M059J (cell line): ENCODE measurements at places on chromosomes 12 and 14.

GRCh38 chr12:52061470-52062166 is 8.2 kb upstream of the ATG101 start:
- DNase-seq = no peak

GRCh38 chr12:78293059-78293686 is 462.5 kb downstream of the NAV3 start:
- DNase-seq = peak; percentile 25

DNA sequence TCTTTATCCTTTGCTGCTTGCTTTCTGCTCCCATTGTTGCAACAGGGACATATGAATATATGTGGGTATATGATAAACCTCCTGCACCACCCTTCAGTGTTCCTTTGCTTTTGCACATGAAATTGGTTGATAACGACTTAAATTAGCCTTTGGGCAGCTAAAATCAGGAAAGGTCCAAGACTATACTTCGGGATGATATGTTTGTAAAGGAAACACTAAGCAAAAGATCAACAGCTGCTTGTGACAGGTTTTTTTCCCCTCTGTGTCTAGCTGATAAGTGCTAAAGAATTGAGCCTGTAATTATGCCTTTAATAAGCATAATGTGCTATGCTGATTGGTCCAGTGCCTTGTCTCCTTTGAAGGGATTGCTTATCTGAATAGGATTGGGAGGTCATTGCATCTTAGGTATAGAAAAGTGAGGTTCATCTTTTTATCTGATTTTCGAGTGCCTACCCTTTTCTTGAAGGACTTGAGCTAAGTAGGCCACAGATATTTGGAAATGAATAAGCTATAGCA is 59.4 kb downstream of the PPHLN1 start:
- DNase-seq = no peak

DNA sequence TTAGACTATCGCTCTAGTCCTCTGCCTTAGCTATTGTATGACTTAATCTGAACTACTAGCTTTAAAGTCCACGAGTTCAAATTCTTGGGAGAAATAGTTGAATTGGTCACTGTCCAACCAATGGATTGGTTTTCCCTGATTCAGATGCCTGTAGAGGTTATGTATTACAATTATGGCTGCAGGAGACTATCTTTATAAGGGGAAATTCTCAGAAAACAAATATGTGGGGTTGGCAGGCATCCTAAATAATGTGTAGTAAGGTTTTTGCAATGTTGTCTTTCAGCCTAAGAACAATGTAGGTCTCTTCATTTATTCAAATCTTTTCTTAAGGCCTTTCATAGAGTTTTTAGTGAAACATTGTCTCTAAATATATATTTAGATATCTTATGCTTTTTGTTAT is 26.9 kb downstream of the MYRFL start:
- peak; percentile 25 for DNase-seq

DNA sequence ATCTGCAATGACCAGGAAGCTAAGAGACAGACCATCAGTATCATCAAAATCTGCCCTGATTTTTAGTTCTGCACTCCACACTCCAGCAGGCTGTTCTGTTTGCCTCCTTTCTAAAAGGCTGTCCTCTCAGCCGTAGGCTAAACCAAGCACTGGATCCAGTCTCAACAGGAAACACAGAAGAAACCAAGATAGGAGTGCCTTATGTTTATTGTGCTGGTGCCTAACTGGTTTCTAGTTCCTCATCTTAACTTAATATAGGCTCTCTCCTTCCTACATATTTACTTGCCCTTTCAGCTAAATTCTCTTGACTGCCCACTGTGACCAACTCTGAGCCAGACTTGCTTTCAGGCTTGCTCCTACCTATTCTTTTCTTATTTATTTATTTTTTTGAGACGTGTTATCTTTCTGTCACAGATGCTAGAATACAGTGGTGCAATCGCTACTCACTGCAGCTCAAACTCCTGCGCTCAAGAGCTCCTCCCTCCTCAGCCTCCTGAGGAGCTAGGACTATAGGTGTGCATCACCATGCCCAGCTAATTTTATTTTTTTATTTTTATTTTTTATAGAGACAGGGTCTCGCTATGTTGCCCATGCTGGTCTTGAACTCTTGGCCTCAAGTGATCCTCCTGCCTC is 30.8 kb downstream of the GALNT4 start:
- no peak for DNase-seq

GRCh38 chr12:113145720-113146551 is 3.6 kb upstream of the CFAP73 start:
- DNase-seq = no peak

GRCh38 chr12:18868717-18869116 is 130.8 kb downstream of the CAPZA3 start:
- peak; percentile 53 for DNase-seq

DNA sequence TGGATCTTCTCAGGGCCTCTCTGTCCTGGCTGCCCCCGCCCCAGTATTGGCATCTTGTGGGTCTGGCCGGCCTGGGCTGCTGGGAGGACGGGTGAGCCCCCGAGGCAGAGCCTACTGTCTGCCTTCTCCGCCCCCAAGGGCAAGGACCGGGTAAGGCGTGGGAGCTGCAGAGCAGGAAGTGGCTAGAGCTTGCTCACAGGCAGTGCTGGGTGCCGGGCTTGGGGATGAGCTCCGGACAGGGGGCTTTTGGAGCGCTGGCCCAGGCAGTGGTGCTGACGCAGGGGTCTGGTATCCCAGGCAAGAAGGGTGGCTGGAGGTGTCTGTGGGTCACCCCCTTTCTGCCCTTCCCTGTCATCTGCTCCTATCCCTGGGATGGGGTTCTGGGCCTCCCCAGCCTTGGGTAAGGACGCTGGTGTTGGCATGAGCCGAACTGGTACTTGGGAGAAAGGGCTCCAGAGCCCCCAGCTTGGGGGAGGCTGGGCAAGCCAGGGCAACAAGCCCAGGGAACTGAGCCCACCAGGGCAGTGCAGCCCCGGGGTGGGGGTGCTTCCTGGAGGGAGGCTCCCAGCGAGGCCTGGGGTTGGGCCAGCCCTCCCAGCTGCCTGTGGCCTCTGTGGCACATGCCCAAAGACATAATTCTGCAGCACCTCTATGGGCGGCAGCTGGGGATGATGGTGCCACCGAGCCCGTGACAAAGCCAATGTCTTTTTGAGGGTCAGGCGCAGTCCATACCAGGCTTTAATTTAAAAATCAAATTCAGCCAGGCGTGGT is 126.3 kb downstream of the KIF26A start:
- DNase-seq = no peak

GRCh38 chr12:32587581-32588495 is 91.3 kb upstream of the DNM1L start:
- no peak for DNase-seq

- DNase-seq = peak; percentile 15
These were observed 87.5 kb downstream of the SETD3 start for GRCh38 chr14:99393059-99393655.

DNA sequence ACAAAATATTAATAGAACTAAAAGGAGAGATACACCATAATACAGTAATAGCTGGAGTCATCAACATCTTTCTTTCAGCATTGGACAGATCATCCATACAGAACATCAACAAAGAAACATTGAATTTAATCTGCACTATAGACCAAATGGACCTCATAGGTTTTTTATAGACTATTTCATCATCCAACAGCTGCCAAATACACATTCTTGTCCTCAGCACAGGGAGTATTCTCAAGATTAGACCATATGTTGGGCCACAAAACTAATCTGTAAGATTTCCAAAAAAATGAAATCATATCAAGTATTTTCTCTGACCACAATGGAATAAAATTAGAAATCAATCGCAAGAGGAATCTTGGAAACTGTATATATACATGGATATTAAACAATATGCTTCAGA is 86.9 kb downstream of the FSCB start:
- DNase-seq = no peak

- DNase-seq = no peak
These were observed 62.0 kb downstream of the CAND1 start for GRCh38 chr12:67331123-67331522.

- DNase-seq = no peak
These were observed 15.4 kb downstream of the LGMN start for GRCh38 chr14:92733007-92733406.

- peak; percentile 41 for DNase-seq
These were observed 673 bp upstream of the TTC9 start for GRCh38 chr14:70640938-70641547.

GRCh38 chr12:114685320-114685781 is 1.4 kb upstream of the TBX3 start:
- no peak for DNase-seq

DNA sequence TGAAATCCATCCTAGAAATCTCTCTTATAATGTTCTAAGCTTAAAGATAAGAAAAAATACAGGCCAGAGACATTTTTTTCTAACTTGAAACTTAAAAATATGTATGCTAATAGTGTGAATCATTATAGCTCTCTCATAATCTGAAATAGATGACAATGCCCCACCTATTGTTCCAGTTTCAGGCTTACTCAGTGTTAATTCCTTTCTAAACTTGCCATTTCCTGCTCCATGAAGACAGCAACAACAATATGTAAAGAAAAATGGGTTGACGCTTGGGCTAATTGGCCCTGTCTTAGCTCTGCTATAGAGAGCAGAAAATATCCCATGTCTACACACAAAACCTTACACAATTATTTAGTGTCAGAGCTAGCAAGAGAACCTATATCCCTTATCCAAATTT is 37.1 kb downstream of the LMO3 start:
- DNase-seq = no peak

- DNase-seq = peak; percentile 75
These were observed 42.7 kb upstream of the NID2 start for GRCh38 chr14:52111583-52111982.

- DNase-seq = no peak
These were observed 5.9 kb downstream of the ITGB7 start for GRCh38 chr12:53201177-53201541.

DNA sequence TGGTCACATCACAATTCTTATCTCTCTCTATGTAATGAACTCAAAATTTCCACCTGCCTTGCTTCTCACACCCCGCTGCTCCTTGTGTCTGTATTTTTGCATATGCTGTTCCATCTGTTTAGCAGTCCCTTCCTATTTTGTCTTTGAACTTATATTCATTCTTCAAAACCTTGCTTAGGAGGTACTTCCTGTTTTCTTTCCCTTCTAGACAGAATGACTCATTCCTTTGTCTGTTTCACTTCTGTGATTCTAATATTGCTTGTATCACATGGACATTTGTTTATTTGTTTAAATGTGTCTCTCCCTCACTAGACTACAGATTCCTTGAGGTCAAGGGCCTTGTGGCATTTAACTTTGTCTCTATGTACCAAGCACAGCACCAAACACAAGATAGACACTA is 424.2 kb downstream of the ETNK1 start:
- DNase-seq = peak; percentile 15

DNA sequence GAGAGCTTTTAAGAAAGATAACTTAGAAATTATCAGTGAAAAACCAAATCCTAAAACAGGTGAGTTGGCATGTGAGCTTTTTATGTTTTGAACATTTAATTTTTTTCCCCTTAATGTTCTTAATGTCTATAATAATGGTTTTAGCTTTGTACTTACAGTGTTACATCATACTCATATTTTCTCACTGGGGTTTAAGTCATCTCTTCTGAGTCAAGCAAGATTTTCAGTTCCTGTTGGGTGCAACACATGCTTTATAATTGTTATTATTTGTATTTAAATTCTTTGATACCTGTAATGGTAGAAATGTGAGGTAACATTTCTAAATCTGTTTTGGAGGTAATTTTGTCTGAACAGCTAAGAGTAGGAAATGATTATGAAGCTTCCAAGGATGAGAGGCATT is 113.0 kb downstream of the PLEKHA5 start:
- no peak for DNase-seq

DNA sequence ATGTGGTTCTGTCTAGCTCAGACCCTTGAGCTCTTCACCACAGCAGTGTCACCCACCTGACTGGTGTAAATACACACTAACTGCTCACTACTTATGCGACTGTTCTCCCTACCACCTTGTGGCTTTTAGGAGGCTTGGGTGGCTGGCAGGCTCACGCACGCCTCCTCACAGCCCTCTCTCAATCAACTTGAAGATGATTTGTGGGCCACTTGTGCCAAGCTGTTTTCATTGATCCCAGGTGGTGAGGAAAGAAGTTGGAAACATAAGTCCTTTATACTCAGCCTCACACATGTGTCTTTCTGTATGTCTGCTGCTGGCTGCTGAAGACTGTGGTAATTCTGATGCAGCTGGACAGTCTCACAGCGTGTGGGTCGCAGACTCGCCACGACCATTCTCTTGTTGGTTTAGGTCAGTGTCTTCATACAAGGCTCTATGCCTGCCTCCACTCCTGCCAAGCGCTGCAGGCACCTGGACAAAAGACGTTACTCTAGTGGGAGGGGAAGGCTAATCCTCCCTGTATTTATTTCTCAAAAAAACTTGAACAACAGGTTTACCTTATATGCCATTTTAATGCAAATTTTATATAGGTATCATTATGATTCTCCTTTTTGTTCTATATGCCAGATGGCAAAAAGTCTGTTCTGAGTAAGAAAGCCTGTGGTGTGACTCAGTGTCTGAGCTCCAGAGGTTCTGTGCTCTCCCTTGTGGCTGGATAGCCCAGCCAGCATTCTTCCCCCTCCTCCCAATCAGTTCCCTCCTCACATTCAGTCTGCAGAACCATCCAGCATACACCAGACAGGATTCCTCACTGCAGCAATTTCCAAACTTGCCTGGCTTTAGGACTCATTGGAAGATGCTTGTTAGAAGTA is 115.6 kb downstream of the DIP2B start:
- peak; percentile 86 for DNase-seq

GRCh38 chr12:106139422-106140171 is 843 bp upstream of the NUAK1 start:
- DNase-seq = peak; percentile 78

GRCh38 chr14:75497701-75498100 is 24.6 kb upstream of the BATF start:
- no peak for DNase-seq

DNA sequence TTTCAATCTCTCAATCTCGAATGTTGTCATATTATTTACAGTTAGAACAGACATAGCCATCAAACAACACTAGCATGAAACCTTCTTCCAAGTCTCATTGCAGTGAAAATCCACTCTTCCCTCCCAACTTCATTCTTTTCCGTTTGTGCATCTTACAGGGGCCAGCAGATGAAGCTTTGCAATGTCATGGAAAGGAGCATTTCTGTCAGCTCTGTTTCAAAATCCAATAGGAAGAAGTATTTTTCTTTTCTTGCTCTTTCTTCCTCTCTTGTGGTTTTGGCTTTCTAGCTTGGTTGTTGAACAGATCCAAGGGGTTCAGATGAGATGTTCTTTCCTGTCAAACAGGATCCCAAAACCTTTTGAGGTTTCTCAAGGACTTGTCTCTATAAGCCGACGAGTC is 416.6 kb downstream of the AEBP2 start:
- DNase-seq = no peak

DNA sequence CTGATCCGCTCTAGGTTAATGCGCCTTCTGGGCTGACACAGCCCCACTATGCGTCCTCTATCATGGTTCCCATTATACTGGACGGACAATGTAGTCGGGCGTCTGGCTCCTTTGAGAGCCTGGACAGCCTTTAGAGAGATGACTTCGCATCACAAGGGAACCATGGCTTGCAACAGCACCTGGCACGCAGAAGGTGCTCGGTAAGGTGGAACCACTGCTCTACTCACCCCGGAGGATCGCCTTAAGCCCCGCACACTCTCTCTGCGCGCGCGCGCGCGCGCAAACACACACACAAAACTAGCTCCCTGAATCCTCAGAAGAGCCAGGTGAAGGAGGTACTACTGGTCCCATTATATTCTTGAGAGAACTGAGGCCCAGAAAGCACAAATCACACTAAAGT is 7.1 kb downstream of the MAP3K12 start:
- DNase-seq = no peak

- peak; percentile 5 for DNase-seq
These were observed 9.2 kb downstream of the SOS2 start for GRCh38 chr14:50222055-50222613.
